ENCODE measurements at places on chromosomes 4 and X. TPM values are rescaled to one million over a fixed set of nuclear protein-coding genes. Genes with fewer than 3 reads are reported as not detected.

DNA sequence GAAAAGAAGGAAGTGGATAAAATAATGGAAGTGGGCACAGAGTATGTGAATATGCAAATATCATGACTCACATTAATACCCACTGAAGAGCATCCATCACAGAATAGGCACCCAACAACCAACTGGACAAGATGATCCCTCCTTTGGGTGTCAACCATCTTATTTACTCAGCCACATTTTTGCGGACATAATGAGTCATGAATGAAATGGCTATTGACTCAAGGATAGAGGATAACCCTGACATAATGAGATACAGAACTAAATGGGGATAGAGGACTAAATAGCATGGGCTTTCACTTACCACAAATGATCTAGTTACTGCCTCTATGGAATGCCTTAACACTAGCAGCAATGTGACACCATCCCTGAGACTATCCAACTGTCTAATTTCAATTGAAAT, 224.7 kb downstream of the ANTXR2 start:
- no peak for ATAC-seq

DNA sequence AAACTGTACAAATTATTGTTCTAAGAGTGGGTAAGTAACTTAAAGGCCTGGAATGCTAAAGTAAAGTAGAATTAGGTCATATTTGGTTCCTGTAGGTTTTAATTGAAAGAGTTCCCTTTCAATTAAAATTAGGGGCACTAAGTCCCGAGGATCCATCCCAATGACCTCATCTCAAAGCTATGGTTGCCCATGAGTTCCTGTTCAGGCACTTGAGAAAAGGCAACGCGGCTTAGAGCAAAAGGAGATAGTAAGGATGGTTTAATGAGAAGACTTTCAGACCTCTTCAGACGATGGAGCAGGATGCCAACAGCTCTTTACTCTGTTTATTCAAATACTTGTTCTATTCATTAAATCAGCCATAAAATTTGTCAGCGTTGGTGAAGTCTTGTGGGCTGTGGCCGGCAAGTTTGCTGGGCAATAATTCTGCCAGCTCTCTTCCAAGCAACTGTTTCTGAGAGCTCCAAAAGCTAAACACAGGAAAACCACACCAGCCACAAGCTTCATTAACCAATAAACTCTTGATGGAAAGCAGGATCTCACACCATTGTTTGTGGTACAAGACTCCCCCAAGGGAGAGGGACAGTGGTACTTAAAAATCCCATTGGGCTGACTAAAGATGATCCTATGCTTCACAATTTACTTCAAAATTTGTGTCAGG, 167.4 kb downstream of the COL4A6 start:
- ATAC-seq = no peak

Gene CT45A2
- not detected for total RNA-seq

- no peak for ATAC-seq
Measured at GRCh38 chr4:45078201-45078600, 351.8 kb upstream of the GNPDA2 start.

GRCh38 chr4:144202081-144202480, 61.6 kb upstream of the GYPA start:
- ATAC-seq = no peak
